ENCODE measurements at places on chromosomes 11 and 22. TPM values are rescaled to one million over a fixed set of nuclear protein-coding genes. Genes with fewer than 3 reads are reported as not detected.

Gene SEZ6L
- 0.09 TPM for total RNA-seq

- DNase-seq: no peak
Measured at GRCh38 chr22:26684168-26684567, 26.8 kb downstream of the MIAT start.

DNA sequence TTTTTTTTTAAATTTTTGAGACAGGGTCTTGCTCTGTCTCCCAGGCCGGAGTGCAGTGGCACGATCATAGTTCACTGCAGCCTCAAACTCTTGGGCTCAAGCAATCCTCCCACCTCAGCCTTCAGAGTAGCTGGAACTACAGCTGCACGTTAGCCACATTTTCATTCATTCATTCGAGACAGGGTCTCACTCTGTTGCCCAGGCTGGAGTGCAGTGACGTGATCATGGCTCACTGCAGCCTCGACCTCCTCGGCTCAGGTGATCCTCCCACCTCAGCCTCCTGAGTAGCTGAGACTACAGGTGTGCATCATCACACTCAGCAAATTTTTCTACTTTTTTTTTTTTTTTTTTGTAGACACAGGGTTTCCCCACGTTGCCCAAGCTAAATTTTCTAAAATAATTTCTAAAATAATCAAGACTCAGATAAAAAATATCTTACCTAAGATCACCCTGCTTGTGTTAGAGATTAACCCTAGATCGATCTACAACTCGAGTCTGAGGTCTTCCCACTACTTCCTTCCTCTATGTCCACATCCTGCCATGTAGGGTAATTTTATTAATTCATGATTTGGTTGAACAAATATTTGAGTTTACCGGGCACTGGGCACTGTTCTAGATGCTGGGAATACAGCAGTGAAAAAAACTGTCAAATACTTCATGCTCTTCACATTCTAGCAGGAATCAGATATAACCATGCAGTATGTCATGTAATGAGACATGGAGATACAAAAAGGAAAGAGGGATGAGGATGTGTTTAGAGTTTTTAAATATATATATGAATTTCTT is 15.1 kb downstream of the EIF4G2 start:
- no peak for DNase-seq

- no peak for DNase-seq
Measured at GRCh38 chr11:102389253-102389652, 42.2 kb downstream of the BIRC2 start.

GRCh38 chr11:62689421-62690183 is at the start of gene LRRN4CL:
TSS of gene LRRN4CL (minus strand) at chr11:62689530. CDS start at chr11:62688508, 1,022 bp downstream.
- peak; percentile 57 for DNase-seq

- DNase-seq: no peak
Measured at GRCh38 chr11:62854825-62855570, 15.6 kb upstream of the WDR74 start.

DNA sequence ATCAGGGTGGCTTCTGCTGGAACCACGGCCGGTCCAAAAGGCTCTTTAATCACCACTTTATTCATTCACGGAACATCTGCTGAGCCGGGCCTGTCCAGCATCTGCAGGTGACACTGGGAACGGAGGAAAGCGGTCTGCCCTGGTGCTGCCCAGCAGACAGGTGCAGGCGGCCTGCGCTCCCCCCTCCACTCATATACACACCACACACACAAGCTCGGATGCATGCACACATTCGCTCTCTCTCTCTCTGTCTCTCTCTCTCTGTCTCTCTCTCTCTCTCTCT is 736.9 kb downstream of the BRD1 start:
- DNase-seq: no peak

DNA sequence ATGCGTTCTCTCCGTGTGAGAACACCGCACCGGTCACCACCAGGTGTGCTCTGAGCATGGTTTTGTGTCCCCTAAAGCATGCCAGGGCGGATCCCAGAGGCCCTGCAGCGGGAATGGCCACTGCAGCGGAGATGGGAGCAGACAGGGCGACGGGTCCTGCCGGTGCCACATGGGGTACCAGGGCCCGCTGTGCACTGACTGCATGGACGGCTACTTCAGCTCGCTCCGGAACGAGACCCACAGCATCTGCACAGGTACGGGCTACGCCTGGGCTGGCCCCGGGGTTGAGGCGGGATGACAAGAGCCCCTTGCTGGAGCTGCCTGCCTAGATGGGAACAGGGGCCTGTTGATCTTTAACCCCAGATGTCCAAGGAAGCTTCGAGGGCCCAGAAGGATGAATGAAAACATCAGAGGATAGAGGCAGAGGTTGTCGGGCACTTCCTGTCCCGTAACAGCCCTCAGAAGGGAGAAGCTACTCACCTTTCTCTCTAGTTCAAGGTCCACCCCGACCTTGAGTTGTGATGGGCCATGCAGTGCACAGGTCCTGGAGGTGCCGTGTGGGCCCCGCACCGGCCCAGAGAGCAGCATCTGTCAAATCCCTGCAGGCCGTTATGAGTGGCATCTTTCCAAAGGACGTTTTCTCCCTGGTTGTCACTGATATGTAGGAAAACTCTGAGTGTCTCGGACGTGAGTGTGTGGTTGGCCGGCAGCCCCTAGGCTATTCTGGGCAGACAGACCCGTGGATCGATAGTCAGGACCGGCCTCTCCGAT is 3.3 kb downstream of the CRELD2 start:
- DNase-seq: peak; percentile 50

- DNase-seq: no peak
Measured at GRCh38 chr11:35126000-35126878, 12.7 kb upstream of the CD44 start.

Gene CAPN5
- total RNA-seq: 351 TPM

Gene PRDM10
- 14.0 TPM for total RNA-seq

Gene ADAMTS8
- total RNA-seq: 10.5 TPM

GRCh38 chr11:124841840-124842239 is 23.4 kb upstream of the ROBO3 start:
- DNase-seq: no peak

GRCh38 chr22:36445158-36445668 is 36.2 kb downstream of the TXN2 start:
- DNase-seq: peak; percentile 45

DNA sequence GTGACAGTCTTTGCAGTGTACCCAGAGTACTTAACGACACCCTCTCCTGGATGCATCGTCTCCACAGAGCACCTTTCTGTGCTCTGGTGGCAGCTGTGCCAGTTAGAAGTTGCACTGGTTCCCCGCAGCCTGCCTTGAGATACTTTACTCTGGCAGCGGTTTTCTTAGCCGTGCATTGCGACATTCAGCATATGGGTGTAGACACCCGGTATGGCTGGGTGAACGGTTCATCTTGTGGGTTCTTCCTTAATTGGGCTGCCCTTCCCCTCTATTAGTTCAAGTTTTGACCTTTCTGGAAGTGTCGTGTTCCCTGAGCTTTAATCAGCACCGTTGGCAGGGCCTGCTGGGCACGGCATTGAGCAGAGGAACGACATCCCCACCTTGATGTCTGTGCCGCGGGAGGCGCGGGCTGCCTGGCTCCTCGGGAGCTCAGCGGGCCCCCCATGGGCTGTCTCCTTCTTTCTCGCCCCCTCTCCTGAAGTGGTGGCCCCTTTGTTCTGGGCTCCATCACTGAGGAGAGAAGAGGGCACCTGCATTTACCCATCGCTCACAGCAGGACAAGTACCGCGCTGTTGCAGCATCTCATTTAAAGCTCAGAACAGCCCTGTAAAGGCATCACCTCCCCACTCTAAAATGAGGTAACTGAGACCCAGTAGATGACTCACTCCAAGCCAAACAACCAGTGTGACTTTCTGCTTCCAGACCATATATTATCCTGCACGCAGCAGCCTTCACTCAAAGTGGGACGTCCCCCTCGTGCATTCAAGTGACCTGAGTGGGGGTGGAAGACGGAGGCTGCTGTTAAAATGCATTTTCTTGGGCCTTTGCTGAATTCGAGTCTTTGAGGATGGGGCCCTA is 13.3 kb downstream of the FAM83F start:
- DNase-seq: no peak

DNA sequence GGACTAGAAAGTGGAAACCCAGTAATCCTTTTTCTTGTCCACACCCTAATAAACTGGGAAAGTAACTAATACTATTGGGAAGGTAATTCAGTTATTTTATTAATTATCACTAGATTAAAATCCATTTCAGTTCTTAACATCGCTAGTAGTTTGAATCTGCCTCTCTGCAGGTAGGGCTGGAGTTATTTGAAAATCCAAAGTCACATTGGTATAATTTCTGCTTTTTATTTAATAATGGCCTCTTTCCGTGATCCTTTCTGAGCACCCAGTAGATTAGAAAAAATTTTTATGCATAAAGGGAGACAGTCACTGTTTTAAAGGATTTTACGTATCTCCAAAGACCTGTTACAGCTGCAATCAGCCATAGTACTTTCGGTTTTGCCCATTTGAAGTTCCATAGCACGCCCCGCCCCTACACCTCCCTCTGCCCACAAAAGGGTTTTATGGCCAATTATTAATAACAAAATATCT is 605 bp upstream of the COPB1 start:
- DNase-seq: peak; percentile 65

Gene ANO3
- total RNA-seq: 0.35 TPM

DNA sequence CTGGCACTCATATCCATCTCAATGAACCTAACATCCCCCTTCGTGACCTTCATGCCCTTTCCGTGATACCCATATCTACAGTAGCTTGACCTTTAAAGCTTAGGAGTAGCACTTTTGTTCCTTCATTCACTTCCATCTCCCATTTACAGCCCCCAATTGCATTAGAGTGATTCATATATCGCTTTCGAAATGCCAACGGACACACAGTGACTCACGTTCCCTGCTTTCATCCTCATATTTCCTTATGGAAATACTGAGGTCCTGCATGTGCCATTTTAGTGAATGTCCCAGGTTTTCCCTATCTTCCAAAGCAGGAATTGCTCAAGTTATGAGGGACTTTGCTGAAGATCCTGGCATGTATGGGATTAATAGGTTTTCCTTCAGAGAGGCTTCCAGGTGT is 44.3 kb upstream of the CEP126 start:
- no peak for DNase-seq

GRCh38 chr11:40186437-40187263 is 1272.8 kb downstream of the LRRC4C start:
- no peak for DNase-seq

DNA sequence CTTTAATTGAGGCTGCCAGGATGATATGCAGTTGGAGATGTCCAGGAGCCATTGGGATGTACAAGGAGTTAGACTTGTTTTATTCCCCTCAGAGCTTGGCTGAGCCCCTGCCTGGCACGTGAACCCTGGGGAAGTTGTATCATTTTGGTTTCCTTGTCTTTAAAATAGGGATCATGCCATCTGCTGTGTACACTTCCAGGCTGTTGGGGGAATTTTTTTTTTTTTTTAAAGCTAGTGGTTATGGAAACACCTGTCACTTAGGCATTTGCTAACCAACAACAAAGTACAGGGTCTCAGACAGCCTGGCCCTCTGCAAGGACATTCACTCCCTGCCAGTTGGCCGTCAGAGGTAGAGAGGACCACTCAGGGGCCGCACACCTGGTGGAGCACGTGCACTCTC is 8.5 kb upstream of the RAB1B start:
- DNase-seq: no peak

Gene ELF5
- not detected for total RNA-seq

DNA sequence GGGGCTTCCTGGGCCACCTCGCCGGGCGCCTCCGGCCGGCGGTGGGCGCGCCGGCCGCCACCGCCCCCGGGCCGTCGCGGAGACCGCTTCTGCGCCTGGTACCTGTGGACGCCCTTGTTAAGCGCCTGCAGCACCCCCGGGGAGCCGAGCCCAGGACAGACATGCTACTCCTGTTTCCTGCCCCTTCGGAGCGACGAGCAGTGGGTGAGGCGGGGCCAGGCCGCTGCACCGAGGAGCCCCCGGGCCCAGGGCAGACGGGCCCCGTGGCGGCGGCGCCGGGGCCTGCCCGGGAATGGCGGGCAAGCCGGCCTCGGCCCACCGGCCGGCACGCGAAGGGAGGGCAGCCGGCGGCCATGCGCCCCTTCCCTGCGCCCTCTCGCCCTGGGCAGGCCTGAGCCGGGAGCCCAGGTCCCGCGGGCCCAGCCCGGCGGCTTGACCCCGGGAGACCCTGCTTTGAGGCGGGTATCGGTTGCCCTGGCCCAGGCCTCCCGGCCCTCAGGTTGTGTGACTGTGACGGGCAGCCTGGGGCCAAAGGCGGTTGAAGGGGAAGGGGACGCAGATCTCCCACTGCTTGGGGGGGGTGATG is 789 bp upstream of the KDM2A start:
- DNase-seq: peak; percentile 57

- DNase-seq: no peak
Measured at GRCh38 chr11:22510010-22510409, 115.6 kb downstream of the FANCF start.

GRCh38 chr11:65593518-65594414 is 1.8 kb downstream of the KCNK7 start:
- DNase-seq: no peak

Gene SULT4A1
- total RNA-seq: not detected
